HuH-7.5 (cell line): ENCODE measurements at places on chromosomes 3 and 15.

DNA sequence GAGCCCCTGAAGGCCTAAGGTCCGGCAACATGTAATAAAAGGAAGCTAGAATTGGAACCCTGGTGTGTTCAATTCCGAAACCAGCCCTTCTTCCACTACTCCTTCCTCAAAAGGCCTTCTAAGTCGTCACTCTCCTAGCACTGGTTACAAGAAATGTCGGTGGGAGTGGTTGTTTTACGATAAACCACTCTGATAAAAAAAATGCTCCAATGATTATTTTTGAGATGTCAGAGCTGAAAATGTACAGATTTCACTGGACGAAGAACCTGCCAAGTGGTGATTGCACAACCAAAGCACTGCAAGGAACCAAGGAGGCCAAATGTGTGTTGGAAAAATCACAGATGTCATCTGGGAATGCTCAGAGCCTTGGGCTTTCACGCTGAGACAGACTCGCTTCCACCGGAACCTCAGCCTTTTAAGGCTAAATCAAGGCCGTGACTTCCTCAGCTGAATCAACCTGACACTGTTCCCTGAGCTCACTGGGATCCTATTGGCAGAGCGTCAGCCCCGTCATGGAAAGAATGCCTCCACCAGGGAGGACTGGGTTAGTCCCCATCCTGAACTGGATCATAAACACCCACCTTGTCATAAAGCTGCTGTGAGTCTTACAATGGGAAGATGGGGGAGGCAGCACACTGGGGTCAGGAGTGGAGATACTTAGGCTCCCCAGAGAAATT, 108.1 kb upstream of the THBS1 start:
- no peak for DNase-seq

DNA sequence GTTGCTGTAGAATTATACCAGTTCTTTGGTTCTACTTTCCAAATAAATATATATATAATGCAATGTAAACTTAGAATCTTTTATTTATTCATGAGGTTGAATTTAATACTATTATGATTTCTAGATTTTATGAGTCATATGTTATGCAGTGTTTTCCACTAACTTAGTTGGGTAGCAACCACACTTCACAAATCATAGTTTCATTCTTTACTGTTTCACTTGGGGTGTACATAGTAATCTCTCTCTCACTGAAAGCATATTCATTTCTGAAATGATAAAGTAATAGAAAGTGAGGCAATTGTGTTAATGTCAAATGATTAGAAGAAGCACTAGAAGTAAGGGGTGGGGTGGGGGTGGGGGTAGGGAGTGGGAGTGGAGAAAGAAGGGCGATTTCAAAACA, 52.6 kb downstream of the IQCH start:
- DNase-seq = no peak

DNA sequence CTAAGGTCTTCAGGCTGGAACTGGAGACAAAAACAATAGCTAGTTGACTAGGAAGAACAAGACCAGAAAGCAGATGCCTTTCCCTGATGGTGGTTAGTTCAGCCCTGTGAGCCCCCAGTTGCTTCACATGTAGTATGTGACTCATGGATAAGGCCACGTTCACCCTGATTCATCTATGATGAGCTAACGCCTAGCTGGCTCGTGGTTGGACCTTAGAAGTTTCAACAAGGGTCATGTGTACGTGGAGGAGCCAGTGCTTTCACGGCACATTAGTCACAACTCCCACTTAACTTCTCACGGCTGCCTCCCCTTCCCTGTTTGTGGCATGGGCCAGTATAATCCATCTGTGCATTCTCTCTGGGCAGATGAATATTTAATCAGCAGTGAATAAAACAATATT, 20.6 kb downstream of the COL8A1 start:
- DNase-seq = no peak

GRCh38 chr15:78389738-78390137, 48.3 kb upstream of the IREB2 start:
- DNase-seq = no peak
